ENCODE measurements at places on chromosomes 7 and 10.
A peak's percentile ranks its signal among the peaks of the same experiment; 100 is the strongest.

- no peak for DNase-seq
Measured at GRCh38 chr7:78172267-78172757, 373.7 kb downstream of the PHTF2 start.

GRCh38 chr7:13639396-13639795 is 350.1 kb downstream of the ETV1 start:
- DNase-seq = no peak

- no peak for DNase-seq
Measured at GRCh38 chr10:81872206-81872862, 2.7 kb upstream of the NRG3 start.

GRCh38 chr7:136857573-136857972 is 10.9 kb upstream of the CHRM2 start:
- peak; percentile 11 for DNase-seq

DNA sequence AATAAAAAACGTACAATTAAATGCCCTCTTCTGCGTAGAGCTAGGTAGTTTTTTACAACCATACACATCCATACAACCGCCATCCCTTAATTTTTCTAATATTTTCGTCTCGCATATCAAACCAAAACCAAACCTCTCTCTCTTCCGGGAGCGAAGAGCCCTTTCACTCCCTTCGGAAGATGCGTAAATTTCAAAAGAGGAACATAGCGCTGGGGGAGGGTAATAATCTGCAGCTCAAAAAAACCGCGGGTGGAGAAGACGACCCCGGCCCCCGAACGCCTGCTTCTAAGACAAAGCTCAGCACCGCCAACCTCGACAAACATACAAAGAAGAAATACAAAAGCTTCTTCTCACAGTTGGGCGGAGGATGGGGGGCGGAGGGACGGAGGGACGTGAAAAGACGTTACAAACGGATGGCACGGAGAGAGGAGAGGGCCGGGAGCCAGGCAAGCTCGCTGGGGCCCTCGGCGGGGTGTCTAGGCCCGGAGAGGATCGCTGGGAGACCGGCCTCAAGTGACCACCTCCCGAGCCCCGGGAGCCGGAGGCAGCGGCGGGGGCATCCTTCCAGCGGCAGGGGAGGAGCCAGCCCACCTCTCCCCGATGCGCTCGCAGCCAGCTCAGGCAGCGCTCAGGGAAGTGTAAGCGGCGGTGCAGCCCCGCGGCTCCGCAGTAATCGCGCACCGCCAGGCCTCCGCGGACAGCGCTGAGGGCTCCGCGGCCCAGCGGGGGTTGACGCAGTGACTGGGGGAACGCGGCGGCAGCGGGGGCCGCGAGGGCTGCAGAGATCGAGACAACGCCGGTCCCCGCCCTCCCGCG is 851 bp downstream of the MKRN1 start:
- no peak for DNase-seq

GRCh38 chr10:18140149-18140956 is at the start of gene CACNB2:
Gene CACNB2 (plus strand): TSS chr10:18140424.
- no peak for DNase-seq

DNA sequence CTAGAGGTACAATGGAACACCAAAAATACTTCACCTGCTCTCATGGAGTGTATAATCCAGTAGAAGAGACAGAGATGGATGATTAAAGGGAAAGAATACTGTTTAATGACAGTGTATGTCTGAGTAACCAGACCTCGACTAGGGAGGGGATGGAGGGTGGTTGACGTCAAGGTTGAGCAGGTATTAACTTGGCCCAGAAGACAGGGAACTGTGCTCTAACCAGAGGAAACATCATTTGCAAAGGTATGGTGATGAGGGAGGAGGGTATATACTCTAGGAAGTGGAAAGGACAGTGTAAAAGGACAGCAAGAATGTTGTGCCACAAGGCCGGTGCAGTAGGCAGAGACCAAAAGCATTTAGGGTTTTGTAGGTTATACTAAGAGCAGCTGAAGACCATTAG is 2.9 kb downstream of the MIOS start:
- DNase-seq = no peak

DNA sequence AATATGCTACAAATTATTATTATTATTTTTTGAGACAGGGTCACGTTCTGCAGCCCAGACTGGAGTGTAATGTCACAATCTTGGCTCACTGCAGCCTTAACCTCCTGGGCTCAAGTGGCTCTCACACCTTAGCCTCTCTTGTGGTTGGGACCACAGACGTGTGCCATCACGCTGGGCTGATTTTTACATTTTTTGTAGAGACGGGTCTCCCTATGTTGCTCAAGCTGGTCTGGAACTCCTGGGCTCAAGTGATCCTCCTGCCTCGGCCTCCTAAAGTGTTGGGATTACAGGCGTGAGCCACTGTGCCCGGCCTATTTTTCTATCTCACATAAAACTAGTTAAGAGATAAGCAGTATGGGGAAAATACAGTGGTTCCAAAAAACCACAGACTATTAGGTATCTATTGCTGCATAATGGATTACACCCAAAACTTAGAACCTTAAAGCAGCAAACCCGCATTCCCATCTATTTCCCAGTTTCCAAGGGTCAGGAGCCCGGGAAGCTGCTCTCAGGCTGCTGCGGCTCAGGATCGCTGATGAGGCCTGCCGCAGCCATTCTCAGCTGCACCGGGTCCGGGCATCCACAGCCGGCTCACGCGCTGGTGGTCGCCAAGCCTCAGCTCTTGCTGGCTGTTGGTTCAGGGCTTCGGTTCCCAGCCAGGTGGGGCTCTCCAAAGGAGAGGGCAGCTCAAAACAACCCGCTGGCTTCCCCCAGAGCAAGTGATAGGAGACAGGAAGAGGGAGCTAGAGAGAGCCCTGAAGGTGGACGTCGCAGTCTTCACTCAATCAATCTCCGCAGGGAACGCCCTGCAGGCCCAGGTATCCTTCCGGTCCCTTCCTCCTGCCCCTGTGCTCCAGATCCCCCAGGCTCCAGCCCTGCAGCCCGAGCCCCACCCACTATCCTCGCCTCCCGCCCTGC is 128.2 kb downstream of the UBE2H start:
- no peak for DNase-seq

GRCh38 chr7:129188372-129188891 is at the start of gene SMO:
Gene SMO (plus strand): TSS chr7:129188633. CDS start chr7:129189152, 519 bp downstream.
- no peak for DNase-seq

- DNase-seq = no peak
Measured at GRCh38 chr7:44388089-44388970, 62.9 kb upstream of the CAMK2B start.

- DNase-seq = peak; percentile 60
Measured at GRCh38 chr7:128829391-128830166, 627 bp upstream of the FLNC start.

DNA sequence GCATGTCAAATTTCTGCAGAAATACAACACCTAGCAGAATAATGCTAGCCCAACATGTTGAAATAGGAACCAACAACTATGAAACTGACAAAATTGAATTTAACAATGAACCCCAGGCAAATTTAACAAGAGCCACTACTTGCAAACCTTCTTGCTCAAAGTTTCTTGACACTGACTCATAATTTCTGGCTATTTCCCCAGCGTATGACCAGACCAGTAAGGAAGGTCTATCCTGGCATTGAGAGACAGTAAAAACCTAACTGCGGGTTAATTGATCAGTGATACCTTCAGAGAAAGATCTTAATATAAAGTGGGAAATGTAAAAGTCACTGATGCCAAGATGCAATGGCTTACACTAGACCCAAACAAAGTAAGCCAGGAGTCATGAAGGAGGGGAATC is 510.1 kb downstream of the ARL4A start:
- DNase-seq = no peak

GRCh38 chr10:110209926-110210673 is 2.7 kb downstream of the MXI1 start:
- no peak for DNase-seq

- DNase-seq = no peak
Measured at GRCh38 chr7:13541326-13541725, 448.1 kb downstream of the ETV1 start.

DNA sequence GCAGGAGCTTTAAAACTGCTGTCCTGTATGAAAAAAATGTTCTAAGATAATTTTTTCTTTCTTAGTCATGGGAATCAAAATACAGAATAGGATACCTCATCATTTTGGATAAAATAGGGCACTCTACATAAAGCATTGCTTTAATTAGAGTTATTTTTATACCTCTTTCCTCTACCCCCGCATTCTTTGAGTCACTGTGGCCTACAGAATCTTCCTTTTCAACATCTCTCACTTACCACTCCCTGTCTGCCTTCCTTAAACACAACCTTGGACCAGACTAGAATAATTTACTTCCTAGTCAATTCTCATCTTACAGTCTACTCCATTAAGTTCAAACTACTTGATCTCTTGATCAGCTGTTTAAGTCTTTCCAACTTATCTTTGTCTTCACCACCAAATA is 462.3 kb downstream of the PHTF2 start:
- DNase-seq = no peak

GRCh38 chr10:17263580-17263979 is 35.5 kb downstream of the VIM start:
- no peak for DNase-seq

DNA sequence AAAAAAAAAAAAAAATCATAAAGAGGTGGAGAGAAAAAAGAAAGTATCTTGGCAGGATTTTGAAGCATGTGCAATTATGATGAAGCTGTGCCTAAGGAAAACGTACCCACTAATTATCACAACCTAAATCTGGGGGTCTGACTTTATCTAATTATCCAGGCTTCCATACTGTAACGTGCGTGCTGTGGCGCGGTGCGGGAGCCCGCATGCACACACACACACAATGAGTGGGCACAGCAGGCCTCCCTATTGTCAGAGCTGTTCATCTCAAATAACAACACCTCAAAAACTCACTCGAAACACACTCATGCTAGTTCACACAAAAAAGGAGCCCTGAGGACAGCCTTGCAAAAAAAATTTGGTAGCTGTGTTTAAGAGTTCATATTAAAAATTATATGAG is 31.9 kb downstream of the BEND7 start:
- no peak for DNase-seq

DNA sequence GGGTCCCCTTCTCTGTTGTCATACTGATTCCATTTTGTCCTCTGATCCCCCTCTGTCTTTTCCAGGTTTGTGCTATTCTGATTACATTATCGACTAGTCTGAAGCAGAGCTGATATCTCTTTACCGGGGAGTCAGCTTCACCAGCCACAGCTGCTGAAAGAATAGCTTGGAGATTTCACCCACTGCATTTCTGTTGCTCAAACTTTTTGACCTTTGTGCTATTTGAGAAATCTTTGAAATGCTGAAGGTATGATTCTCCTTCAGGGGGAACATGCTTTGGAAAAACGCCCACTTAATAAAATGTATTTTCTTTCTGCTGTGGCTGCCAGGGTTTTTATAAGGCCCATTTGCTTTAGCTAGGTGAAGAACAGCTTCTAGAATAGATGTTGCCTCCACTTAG is 197.8 kb upstream of the TCF7L2 start:
- no peak for DNase-seq

DNA sequence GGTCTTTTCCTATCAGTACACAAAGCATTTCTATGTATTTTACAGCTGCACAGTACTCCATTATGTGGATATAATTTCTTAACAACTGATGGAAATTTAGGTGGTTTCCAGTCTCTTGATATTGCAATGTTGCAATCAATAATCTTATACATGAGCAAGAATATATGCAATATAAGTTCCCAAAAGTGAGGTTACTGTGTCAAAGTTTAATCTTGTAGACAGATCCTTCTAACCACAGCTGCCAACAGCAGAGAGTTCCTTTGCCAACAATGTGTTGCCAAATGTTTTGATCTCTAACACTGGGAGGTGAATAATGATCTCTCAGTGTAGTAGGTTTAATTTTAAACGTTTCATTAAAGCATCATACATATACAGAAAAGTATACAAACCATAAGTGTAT is 54.5 kb downstream of the CUL2 start:
- no peak for DNase-seq

DNA sequence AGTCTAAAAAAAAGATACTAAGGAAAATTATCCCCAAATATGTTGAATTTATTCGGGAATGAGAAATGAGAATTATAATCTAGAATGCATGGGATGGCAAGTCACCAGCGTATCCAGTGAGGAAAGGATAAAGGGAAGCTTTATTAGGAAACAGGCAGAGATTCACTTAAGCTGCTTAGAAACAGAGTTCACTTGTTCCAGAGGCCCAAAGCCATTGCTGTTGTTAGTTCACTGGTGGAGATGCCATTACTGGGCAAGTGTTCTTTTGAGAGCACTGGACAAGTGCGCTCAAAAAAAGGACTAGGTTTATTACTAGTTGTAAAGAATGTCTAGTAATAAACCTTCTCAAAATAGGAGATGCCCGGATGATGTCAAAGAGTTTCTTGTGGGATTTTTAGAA is 51.2 kb downstream of the MICU1 start:
- no peak for DNase-seq

GRCh38 chr10:99123336-99123735 is 112.3 kb downstream of the HPSE2 start:
- no peak for DNase-seq

DNA sequence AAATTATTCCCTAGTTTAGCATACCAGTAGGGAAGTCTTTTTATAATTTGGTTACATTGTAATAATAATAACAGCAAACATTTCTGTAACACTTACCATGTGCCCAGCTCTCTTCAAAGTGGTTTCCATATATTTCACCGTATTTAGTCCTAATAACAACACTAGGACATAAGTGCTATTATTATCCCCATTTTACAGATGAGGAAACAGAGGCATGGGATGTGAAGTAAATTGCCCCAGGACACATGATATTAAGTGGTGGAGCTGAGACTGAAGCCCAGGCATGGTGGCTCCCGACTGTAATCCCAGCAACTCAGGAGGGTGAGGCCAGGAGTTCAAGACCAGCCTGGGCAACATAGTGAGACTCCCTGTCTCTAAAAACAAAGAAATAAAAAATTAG is 5.1 kb downstream of the PHYH start:
- no peak for DNase-seq

DNA sequence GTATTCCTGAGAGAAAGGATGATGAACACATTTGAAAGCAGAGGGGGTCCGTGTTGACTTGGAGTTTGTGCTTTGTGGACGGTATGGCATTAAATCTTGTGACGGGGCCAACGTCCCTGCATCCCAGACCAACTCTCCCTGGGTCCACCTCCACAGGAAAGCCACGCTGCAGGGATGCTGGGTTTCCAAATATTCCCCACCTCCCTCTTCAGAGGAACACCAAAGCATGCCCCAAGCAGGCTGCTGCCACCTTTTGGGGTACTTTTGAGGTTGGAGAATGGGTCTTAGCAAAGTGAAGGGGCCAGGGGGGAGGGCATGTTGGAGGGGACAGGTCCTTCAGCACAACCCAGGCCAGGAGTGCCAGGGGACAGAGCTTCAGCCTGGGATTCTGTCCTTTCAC is 504.4 kb downstream of the TCERG1L start:
- DNase-seq = no peak

DNA sequence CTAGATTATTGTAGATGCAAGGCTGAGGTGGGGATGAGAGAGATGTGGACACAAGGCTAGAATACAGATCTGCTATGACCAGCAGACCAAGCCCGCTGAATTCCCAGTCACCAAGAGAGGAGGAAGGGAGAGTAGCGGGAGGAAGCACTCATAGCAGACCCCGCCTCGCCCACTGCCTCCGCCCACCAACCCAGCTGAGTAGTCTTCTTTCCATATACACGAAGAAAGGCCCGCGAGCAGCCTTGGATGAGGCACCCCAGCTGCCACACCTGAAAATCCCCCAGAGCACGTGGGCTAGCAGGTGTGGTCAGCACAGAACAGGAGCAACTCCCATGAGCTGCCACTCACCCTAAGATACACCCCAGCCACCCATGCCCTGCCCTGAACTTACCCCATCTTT is 7.9 kb upstream of the H2BK1 start:
- DNase-seq = no peak

- DNase-seq = no peak
Measured at GRCh38 chr10:818526-819220, 112.8 kb downstream of the LARP4B start.
